ENCODE measurements at places on chromosomes 16 and 17. TPM values are rescaled to one million over a fixed set of nuclear protein-coding genes. Genes with fewer than 3 reads are reported as not detected.

DNA sequence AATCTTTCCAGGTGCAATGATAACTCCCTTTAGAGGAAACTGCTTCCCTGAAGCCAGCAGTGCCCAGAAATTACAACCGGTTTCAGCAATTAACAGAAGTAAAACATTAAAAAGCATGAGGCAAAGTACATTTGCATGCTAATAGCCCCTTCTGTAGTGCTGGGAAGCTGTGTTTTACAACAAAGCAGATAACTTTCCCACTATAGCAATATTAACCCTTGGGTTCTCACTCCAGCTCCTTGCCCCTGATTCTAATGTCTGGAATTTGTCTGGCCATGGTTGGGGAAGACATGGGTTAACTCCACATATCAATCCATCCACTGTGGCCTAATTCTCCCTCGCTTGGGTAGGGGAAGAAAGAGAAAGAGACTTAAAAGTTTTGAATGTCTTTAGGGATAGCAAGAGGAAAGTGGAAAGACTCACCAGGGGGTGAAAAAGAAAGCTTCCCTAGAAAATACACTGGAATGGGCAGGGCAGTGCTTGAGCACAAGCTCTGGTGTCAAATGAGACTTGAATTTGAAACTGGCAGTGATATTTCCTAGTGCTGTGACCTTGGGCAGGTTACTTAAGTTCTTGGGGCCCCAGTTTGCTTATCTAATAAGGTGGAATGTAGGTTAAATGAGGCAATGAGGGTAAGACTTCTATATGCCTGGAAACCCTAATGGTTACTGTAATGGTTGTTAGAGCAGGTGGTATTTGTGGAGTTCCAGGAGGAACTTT lies 102.0 kb downstream of the SOX9 start:
- no peak for DNase-seq

- no peak for DNase-seq
These were observed 270.1 kb downstream of the SOX9 start for GRCh38 chr17:72390675-72391508.

DNA sequence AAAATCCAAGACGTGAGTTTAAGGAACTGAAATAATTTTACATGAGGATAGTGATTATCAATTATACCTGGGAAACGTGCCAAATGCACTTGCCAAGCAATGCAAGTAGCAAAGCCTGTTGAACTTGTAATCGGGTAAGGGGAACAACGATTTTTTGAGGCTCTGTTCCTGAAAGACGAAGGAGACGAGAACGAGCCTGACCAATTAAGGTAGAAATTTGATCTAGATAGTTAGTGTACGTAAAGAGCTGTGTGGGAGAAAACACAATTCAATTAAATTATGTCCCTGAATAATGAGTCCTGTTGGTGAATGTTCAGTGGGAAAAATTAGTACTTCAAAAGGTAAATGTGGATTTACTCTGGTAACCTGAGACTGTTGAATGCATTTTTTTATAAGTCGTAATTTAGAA lies 17.7 kb upstream of the KCTD5 start:
- DNase-seq, result no peak

DNA sequence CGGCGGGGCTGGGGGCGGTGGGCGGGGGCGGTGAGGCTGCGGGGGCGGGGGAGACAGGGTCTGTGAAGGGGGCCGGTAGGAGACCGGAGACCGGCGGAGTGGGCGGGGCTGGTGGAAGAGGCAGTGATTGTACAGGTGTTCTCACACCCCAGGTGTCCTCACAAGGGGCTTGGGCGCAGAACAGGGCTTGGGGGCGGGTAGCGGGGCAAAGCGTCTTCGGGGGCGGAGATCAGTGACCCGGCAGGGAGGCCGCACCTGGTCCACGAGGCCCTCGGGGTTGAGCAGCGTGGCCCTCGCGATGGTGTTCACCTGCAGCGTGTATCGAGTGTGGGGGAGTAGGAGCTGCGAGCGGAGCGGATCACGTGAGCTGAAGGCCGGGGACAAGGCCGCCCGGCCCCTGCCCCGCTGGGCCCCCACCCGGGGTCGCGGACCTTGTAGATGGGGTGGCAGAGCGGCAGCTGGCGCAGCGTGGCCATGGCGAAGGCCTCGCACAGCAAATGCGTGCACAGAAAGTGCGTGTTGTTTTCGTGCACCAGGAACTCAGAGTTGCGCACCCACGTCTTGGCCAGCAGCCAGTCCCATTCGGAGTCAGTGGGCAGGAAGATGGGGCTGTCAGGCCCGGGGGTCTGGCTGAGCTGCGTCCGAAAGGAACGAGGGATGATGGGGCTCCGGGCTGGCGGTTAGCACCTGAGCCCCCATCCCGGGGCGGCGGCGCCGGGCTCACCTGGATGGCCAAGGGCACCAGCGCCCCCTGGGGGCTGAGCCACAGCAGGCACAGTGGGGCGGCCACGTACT lies 8.5 kb downstream of the ALOXE3 start:
- DNase-seq, result peak; percentile 83

The RASL10B gene
- total RNA-seq, result 2.6 TPM

Measured in activated naive CD8-positive, alpha-beta T cell treated with anti-CD3 and anti-CD28 coated beads for 36 hours (primary cell).